Ammon's horn (tissue), 1 donor: ENCODE measurements at places on chromosomes 5 and 9.
A peak's percentile ranks its signal among the peaks of the same experiment; 100 is the strongest.

DNA sequence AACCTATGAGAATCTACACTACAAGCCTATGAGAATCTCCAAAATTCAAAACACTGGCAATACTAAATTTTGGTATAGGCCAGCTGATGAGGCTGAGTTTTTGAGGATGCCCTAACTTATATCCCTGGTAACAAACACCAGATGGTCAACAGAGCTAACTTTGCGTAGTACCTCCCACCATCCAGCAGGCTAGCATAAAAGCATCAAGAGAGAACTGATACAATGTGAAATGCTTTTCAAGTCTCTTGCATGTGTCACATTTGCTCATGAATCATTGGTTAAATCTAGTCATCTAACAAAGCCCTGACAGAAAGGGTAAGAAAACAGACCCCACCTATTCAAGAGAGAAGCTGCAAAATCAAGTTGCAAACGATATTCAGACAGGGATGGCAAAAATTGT is 1609.7 kb upstream of the CDH9 start:
- DNase-seq = peak; percentile 41

DNA sequence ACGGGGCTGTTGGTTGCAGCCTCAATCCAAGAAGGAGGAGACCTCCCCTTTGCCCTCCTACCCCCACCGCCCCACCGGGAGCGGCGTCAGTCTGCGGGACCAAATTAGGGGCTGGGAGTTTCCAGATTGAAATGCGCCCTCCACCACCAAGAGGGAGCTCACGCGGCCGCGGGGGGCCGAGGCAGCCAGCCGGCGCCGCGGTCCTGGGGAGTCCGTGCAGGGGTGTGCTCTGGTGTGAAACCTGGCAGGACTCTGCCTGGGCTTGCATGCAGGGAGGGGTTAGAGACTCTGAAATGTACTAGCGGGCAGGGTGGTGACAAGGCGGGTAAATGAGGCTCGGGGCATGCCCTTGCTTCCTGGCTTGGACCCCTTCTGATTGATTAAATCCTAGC is 989 bp upstream of the FBN2 start:
- no peak for DNase-seq

- DNase-seq = no peak
Measured at GRCh38 chr5:88675168-88675707, 207.7 kb downstream of the MEF2C start.

DNA sequence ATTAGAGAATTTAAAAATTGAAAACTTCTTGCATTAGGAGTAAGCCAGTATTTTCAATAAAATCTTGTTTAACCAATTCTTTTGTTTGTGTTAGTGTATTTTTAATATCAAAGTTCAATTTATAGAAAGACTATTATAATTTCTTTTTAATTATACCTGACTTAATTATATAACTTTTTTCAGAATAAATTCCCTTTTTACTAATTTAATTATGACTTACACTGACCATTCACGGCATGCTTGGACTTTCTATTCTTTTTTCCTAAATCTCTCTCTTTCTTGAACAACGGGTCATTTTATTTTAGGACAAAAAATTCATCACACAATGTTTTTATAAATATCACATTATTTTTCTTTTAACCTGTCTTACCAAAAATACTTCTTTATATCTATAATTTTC is 555.3 kb upstream of the PTGER4 start:
- DNase-seq = no peak

GRCh38 chr9:14192556-14192955 is 121.4 kb downstream of the NFIB start:
- no peak for DNase-seq

- no peak for DNase-seq
Measured at GRCh38 chr5:166276006-166276405, 2015.4 kb upstream of the WWC1 start.

DNA sequence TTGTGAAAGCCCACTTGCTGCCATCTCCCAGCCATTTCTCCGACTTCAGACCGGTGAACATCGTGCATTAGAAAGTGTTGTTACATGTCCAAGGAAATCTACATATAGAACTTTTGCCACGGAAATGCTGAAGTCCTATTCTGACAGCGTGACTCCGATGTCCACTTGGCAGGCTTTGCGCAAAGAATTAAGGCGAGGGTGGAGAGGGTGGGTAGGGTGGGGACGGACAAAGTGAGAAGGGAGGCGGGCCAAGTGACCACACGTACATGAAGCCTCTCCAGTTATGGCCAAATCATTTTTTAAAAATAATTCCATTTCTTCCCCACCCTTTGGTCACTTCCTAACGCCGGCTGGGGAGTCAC is 460 bp upstream of the ACO1 start:
- DNase-seq = peak; percentile 13

GRCh38 chr9:116045083-116045482 is 108.5 kb upstream of the PAPPA start:
- DNase-seq = no peak

- DNase-seq = no peak
Measured at GRCh38 chr9:89541798-89542197, 43.9 kb upstream of the SEMA4D start.

DNA sequence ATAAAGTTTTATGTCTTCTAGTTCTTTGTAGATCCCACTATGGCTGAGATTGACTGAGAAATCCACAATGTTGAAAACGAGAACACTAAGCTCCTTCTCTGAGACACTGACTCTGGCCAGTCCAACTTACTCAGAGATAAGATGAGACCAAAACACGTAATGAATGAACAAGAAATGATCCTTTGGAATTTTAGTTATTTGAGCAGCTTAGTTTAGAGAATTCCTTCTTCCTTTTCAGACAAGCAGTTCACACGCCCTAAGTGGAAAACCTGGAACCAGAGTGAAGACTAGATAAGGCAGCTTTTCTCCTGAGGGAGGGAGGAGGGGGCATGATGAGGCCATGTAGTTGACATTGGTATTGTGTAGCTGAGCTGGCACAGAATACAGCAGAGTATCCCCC is 139.6 kb downstream of the GABRB2 start:
- DNase-seq = no peak

- no peak for DNase-seq
Measured at GRCh38 chr5:134000091-134000511, 4.7 kb downstream of the VDAC1 start.

- DNase-seq = no peak
Measured at GRCh38 chr5:16894236-16895057, 41.6 kb downstream of the MYO10 start.

- DNase-seq = no peak
Measured at GRCh38 chr5:93300309-93300923, 280.6 kb downstream of the NR2F1-AS1 start.

GRCh38 chr5:148887123-148887881 is 60.9 kb downstream of the ADRB2 start:
- DNase-seq = no peak

DNA sequence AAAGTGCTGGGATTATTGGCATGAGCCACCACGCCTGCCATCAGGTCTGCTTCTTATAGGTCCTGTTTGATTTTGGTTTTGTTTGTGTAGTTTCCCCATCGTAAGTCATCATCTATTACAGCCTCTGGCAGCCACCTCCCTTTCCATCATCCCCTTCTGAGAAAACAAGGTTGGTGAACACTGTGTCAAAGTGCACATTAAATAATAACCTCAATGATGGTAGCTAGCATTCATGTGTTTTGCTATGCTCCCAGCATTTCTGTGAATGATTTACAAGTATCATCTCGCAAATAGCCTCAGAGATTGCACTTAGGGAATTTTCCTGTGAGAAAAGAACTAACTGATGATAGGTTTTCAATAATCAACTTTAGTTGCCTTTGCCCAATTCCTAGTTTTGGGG is 9.9 kb downstream of the PRUNE2 start:
- no peak for DNase-seq

DNA sequence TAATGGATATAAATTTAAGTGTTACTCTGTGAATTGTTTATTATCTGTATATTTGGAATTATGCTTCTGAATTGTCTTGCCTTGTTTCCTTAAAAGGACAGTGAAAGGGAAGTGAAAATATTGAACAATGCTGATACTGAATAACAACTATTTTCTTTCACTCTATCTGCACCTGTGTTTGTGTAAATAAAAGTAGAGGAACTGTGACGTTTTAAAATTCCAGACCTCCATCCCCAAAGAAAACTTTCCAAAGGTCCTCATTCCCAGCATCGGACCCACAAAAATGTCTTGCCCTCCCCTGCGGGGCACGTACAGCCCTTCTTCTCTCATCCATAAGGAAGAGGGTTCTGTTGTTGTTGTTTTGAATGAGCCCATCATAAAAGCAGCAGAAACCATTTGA is 100.0 kb downstream of the NLN start:
- DNase-seq = no peak

GRCh38 chr5:75668977-75669689 is 48.1 kb downstream of the POC5 start:
- peak; percentile 41 for DNase-seq

GRCh38 chr9:126000256-126000655 is 253.1 kb downstream of the PBX3 start:
- no peak for DNase-seq

DNA sequence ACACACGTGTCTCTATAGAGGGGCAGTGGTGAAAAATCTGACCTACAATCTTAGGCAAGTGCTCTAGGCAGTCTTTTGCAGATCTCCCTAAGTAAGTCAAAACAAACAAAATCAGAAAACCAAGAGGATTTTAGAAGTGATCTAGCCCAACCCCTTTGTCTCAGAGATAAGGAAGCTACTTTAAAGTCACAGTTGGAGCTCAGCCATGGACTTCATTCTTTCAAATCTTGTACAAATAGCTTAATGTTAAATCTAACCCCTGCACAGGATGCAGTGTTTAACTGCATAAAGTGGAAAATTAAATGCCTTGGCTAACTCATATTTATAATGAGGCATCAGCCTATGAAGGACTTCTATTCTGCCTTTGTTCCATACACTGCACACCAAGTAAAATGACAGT is 135.1 kb upstream of the RFX3 start:
- DNase-seq = no peak

- DNase-seq = peak; percentile 45
Measured at GRCh38 chr5:72956324-72957140, 691 bp downstream of the FCHO2 start.

DNA sequence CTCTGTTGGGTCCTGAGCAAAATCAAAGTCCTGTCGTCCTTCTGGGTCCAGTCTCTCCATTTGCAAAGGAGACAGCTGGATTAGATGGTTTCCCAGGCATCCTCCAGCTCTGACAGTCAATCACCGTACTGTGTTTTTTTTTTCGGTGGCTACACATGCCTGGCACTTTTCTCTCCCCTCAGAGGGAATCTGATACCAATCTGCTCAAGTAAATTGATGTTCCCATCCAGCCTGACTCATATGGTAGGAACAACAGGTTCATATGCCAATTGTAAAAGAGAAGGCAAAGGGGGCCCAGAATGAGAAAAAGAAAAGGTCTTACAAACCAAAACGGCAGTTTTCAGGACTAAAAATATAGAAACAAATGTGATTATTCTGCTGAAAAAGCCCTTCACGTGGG is 1.2 kb downstream of the FBXO10 start:
- DNase-seq = peak; percentile 35

- DNase-seq = no peak
Measured at GRCh38 chr9:84609779-84610178, 59.8 kb upstream of the NTRK2 start.

DNA sequence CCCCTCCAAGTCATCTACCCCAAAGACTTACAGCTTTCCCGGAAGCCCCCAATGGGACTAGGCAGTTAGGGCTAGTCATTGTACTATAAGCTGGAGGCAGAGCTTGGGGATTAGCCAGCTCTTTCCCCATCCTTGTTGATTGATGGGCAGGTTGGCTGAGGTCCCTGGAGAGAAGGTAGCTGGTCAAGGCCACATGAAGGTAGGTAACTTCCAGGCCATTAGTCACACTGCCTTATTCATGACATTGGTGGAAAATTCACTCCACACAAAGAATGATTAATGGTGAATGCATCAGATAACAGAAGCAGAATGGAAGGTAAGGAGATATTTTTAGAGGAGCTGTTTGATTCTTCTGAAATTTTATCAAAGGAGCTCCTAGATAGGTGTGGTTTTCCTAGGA is 49.5 kb upstream of the TGFBR1 start:
- DNase-seq = no peak

DNA sequence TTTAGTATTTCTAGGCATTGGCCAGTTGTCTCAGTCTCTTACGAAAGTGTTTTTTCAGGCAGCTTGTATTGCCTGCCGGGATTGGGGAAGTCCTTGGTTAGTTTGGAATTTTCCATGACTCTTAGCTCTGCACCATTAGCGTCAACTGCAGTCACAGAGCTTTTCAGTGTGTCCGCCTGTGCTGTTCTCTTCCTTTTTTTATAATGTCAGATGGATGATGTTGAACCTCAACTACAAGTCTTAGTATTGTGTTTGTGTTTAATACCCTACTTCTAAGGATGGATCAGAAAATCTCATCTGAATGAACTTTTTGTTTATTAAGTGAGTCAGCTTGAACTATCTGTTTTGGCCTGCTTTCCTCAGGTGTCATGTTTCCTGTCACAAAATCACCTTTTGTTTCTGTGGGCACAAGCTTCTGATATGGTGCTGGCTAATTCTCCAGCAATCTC is 33.1 kb downstream of the ATP6V0E1 start:
- peak; percentile 72 for DNase-seq

GRCh38 chr5:131944702-131945550 is 537 bp downstream of the MEIKIN start:
- DNase-seq = no peak

GRCh38 chr5:154995679-154996078 is 17.9 kb upstream of the KIF4B start:
- no peak for DNase-seq

DNA sequence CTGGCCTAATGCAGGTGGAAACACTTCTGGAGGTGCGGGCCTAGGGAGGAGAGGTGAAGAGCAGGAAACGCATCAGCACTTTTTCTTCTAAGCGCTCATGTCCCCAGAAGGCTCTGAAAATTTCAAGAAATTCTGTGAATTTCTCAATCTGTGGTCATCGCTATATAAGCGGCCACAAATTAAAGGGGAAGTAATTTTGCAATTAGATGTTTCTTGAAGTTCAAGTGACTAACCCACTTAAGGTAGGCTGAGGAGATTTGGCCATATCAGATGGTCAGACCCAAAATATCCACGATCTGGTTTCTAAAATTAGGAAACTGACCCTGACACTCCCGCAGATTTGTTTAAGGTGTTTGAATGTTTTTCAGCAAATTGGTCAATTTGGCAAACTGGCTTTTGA is 16.6 kb upstream of the HMGCR start:
- DNase-seq = no peak

DNA sequence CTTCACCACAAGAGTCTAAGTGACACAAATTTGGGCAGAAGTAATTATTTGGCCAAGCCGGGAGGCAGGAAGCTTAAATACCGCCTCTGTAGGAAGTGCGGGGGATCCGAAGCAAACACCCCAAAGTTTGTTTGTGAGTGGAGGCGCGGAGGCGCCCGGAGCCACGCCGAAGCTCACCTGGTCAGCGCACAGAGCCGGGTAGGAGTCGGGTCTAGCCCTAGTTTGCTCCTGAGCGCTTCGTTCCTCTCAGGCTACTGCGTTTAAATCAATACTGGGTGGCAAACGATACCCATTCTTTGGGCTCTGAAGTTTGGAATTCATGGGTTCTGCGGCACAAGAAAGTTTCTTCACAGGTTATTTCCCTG is 855 bp downstream of the MCC start:
- no peak for DNase-seq

DNA sequence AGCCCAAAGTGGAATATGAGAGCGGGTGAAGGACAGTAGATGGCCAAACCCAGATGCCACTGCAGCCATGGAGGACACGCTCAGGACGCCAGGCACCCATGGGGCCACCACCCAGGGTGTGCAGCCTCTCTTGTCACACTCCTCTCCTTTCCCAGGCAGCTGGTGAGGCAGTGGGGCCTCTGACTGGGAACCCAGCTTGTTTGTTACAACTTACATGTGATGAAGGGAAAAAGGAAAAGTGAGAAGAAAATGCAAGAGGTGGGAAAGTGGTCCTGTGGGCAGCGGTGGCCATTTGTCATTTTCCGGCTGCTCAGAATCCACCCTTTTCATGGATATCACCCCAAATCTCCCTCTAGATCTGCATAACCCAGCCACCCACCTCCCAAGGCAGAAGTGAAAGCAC is 62.7 kb upstream of the UNC5A start:
- no peak for DNase-seq
